IgD-negative memory B cell (primary cell): ENCODE measurements at places on chromosomes 16 and 17. TPM values are rescaled to one million over a fixed set of nuclear protein-coding genes. Genes with fewer than 3 reads are reported as not detected.

The MYO15A gene
- polyA plus RNA-seq: 0.48 TPM

The CD300LG gene
- not detected for polyA plus RNA-seq

The TEX14 gene
- polyA plus RNA-seq: not detected

The WNT9B gene
- polyA plus RNA-seq: not detected

The TMEM94 gene
- polyA plus RNA-seq: 19.5 TPM

The NOL3 gene
- polyA plus RNA-seq: not detected

The TP53TG3B gene
- not detected for polyA plus RNA-seq

The ITGAD gene
- not detected for polyA plus RNA-seq

The GJC1 gene
- polyA plus RNA-seq: 0.15 TPM

The STAC2 gene
- polyA plus RNA-seq: not detected

The CASKIN2 gene
- polyA plus RNA-seq: not detected

The CCDC154 gene
- polyA plus RNA-seq: 1.5 TPM

The CA7 gene
- not detected for polyA plus RNA-seq

The NACA2 gene
- polyA plus RNA-seq: not detected

The MT1H gene
- not detected for polyA plus RNA-seq

The SCARF1 gene
- polyA plus RNA-seq: 0.19 TPM

The ZNF646 gene
- 9.3 TPM for polyA plus RNA-seq

The CSF3 gene
- polyA plus RNA-seq: not detected

The TMED6 gene
- not detected for polyA plus RNA-seq

The ODAD4 gene
- 0.10 TPM for polyA plus RNA-seq

The SPHK1 gene
- polyA plus RNA-seq: not detected

The PLLP gene
- polyA plus RNA-seq: 1.1 TPM

The SP6 gene
- polyA plus RNA-seq: not detected

The ZMYND15 gene
- polyA plus RNA-seq: not detected

The HEATR9 gene
- not detected for polyA plus RNA-seq

The BCL6B gene
- polyA plus RNA-seq: 0.33 TPM

The SLC5A11 gene
- 0.13 TPM for polyA plus RNA-seq

The TM4SF5 gene
- polyA plus RNA-seq: not detected

The MT3 gene
- polyA plus RNA-seq: not detected

The CCL1 gene
- polyA plus RNA-seq: not detected

The COX6A2 gene
- not detected for polyA plus RNA-seq

The MYH11 gene
- polyA plus RNA-seq: 3.9 TPM

The USP43 gene
- not detected for polyA plus RNA-seq

The DNAH3 gene
- polyA plus RNA-seq: not detected

The BRICD5 gene
- polyA plus RNA-seq: 0.35 TPM

The TBC1D16 gene
- polyA plus RNA-seq: 1.7 TPM

The PIRT gene
- polyA plus RNA-seq: not detected

The KRTAP2-3 gene
- not detected for polyA plus RNA-seq

The OR1G1 gene
- polyA plus RNA-seq: not detected

The CDR2L gene
- not detected for polyA plus RNA-seq

The SEPTIN12 gene
- not detected for polyA plus RNA-seq

The ZNF385C gene
- 0.09 TPM for polyA plus RNA-seq

The KCNG4 gene
- polyA plus RNA-seq: not detected

The OMG gene
- polyA plus RNA-seq: not detected

The CRISPLD2 gene
- polyA plus RNA-seq: not detected

The SLC13A2 gene
- polyA plus RNA-seq: not detected

The CEMP1 gene
- polyA plus RNA-seq: 6.2 TPM

The HOXB1 gene
- polyA plus RNA-seq: not detected

The PRRT2 gene
- polyA plus RNA-seq: not detected

The AATK gene
- polyA plus RNA-seq: 0.29 TPM

The C16orf54 gene
- 50.6 TPM for polyA plus RNA-seq

The SLC16A13 gene
- polyA plus RNA-seq: 3.3 TPM

The ITGA3 gene
- 4.0 TPM for polyA plus RNA-seq

The DHRS11 gene
- polyA plus RNA-seq: 2.8 TPM

The CLEC19A gene
- polyA plus RNA-seq: not detected

The KLHL10 gene
- polyA plus RNA-seq: 0.16 TPM

The PABPN1L gene
- not detected for polyA plus RNA-seq

The RHBDL1 gene
- 1.1 TPM for polyA plus RNA-seq
